ENCODE measurements at places on chromosomes 5 and 9.

- no peak for DNase-seq
Measured at GRCh38 chr5:83741571-83741970, 20.9 kb upstream of the HAPLN1 start.

GRCh38 chr5:16809395-16810207 lies 126.5 kb downstream of the MYO10 start:
- DNase-seq, result no peak

GRCh38 chr5:10485142-10485795 lies 43.6 kb downstream of the ROPN1L start:
- DNase-seq, result no peak

GRCh38 chr5:168842571-168843205 lies 263.5 kb upstream of the PANK3 start:
- no peak for DNase-seq

GRCh38 chr5:11588803-11589202 lies 315.4 kb downstream of the CTNND2 start:
- DNase-seq, result no peak

DNA sequence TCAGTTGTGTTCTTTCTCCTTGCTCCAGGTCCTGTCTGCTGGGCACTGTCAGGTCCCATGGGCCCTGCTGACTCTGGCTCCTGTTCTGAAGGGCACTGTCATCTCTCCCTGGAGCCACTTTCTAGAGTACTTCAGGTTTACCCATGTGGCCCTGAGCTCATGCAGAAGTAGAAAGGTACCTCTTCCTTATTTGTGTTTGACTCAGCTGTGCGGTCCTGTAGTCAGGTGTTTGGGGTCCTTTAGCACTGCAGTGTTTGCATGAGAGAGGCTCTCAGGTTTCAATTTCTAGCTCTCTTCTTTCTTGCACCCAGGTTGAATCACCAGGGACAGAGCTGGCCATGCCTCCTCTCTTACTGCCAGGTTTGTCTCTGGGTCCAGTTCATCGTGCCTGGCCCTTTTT lies 71.5 kb downstream of the HSPA4 start:
- no peak for DNase-seq

DNA sequence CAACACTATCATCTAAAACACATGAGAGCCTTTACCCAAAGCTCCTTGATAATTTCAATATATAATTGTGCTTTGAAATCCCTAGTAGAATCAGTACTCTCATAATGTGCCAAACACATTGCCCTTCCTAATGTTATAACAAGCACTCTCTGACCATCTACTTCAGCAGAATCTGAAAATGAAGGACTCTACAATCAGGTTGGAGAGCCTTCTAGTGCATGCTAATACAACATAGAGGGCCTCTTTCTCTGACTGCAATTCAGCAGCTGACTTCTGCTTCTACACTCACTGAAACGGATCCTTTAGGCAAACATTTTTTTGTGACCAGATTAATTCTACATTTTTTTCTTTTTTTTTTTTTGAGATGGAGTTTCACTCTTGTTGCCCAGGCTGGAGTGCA lies 155.6 kb downstream of the EPB41L4A start:
- DNase-seq, result no peak

DNA sequence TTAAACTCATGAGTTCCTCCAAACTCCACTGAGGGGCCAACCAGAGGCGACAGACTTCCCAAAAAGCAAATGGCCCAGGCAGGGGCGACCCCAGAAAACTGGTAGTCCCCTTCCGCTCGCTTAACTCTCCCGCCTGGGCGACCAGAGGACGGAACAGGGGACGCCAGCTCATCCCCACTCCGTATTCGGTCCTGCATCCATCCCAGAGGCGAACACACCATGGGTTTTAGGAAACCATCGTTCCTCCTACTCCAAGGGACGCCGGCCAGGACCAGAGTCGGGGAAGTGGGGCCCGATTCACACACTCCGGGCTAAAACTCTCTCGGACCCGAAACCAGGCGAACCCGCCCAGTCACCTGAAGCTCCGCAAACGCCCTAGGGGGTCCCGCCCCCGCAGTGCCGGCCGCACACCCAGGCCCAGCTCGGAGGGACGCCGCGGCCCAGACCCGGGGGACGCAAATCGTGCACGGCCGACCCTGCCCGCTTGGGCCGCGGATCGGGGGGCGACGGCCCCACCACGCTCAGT lies 478 bp downstream of the TEX10 start:
- DNase-seq, result peak; percentile 3

DNA sequence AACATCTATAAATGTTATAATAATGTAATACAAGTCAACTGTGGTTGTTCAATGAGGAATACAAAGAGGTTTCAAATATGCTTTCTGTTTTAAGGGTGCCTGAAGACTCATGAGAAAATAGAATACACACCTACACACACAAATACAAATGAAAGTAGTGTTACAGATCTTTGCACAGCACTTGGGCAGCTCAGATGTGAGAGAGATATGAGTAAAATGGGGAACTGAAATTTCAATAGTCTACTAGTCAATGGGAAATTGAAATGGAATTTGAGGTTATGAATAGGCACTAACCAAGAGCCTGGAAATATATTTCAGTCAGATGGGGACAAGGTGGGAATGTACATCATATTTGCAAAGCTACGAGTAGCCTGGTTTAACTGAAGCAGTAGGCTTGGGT lies 96.6 kb downstream of the ISL1 start:
- no peak for DNase-seq

DNA sequence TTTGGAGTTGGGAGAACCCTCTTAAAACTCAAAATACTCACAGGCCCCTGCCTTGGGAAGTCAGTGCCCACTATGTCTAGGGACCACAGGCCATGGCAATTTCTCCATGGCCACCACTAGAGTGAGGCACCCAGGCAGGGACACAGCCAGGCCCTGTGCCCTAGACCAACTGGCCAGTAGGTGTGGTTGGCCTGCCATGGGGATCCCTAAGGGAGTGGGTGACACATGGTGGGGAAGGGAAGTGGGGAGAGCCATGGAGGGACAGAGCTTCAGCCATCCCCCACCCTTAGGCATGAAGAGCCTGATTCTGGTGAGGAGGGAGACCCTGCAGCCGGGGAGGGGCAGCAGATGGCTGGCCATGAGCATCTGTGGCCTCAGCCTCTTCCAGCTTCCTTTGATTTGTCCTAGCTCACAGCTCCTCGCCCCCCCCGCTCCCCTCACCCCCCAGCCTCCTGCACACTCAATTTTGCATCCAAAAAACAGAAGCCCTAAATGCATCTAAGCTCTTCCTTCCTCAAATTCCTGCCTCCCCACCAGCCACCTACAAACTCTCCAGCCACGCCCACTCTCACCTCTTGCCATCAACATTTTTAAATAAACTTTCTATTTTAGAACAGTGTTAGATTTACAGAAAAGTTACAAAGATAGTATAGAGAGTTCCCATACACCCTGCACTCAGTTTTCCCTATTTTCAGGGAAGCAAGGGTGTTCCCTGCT lies 1.6 kb upstream of the DBN1 start:
- DNase-seq, result no peak

DNA sequence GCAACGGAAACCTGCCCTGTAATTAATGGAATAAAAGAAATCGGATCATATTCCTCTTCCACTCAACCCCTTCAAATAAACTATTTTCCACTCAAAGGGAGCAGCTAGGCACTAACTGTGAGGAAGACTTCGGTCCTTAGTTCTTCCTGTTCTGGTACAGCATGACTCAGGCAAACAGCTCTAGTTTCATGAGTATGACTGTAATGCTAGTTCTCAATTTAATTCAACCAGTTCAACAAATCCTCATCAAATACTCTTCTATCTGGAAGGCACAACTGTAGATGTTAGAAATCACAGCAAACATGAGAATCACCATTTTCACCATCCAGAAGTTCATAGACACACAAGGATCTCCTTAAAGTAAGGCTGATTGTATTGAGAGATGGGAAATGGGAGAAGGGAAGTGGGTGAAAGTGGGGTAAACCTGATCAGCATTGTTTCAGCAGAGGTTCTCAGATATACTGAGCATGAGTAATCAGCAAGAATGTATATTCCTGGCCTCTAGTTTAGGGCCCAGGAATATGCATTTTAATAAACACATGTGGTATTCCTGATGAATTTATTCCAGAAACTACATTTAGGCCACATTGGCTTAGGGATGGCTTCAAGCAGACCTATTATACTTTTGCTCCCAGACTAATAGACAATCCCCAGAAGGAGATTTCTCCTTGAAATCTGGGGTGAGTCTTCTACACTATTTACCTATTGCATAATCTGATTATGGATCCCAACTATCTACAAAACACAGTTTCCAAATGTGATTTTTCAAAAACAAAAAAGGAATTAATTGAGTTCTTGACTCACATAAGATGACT lies 141.1 kb upstream of the SLC12A2 start:
- no peak for DNase-seq

GRCh38 chr9:132531195-132531594 lies 51.2 kb upstream of the BARHL1 start:
- DNase-seq, result no peak

DNA sequence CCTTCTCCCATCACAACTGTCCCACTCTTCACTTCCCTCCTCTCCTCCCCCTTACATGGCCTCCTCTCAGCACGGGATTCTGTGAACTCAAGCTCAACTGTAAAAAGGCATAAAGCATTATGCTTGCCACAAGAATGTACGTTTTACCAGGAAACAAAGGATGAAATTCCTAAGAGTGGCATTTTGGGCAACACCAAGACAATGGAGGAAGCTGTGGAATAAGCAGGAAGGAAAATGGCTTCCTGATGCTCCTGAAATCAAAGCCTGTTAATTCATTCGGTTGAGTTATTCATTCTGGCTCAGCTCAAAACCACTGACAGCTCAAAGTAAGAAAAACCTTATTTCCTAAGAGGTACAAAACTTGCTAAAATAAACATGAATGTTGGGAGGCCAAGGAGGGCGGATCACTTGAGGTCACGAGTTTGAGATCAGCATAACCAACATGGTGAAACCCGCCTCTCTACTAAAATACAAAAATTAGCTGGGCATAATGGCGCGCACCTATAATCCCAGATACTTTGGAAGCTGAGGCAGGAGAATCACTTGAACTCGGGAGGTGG lies 40.8 kb upstream of the DMRT1 start:
- no peak for DNase-seq

DNA sequence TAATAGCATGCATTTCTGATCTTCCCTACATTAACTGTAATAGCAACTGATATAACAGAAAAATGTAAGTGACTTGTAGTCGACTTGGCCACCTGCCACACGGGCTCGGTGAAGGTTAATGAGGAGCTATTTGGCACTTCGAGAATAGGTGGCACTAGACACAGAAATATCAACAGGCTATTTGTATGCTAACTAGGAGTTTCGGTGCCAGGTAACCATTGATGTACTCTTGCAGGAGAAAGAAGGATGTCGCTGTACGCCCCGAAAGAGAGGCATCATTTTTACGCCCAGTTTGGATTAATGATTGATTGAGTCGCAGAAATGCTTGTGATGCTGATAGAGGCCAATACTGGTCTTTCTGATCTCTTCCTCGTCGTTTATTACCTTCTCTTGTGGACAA lies 516 bp upstream of the DMRT2 start:
- DNase-seq, result no peak

GRCh38 chr5:75148051-75148450 lies 88.6 kb downstream of the ANKRD31 start:
- no peak for DNase-seq

DNA sequence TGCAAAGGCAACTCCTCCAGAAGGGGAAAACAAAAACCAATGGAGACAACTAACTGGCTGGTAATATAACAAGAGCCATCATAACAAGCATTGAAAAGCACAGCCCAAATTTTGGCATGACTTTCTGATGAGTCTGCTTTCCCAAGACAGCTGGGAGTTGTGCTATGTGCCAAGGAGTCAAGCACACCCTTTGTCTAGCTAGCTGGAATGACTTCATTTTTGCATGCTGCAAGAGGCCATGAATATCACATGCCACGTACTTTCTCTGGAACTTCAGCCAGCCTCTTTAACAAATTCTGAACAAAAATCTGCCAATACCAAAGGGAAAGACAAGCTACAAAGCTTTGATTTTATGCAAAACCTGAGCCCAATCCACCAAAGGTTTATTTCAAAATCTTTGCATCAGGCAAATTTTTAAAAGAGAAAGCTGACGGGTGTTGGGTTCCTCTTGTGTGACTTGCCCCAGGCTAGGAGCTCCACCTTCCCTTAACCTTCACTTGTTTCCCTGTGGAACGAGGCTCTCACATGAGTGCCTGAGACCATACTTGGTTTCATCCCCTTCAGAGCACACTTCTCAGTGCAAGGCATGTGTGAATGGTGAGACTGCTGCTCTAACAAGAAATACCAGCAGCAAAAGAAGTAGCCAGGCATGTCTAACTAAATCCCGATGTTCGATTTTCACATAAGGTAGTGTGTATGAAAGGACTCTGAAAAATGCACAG lies 47.3 kb downstream of the S1PR3 start:
- DNase-seq, result no peak

- DNase-seq, result no peak
Measured at GRCh38 chr5:61306531-61307131, 25.4 kb upstream of the ZSWIM6 start.

GRCh38 chr5:181192337-181193046 lies 12.5 kb downstream of the TRIM7 start:
- no peak for DNase-seq

DNA sequence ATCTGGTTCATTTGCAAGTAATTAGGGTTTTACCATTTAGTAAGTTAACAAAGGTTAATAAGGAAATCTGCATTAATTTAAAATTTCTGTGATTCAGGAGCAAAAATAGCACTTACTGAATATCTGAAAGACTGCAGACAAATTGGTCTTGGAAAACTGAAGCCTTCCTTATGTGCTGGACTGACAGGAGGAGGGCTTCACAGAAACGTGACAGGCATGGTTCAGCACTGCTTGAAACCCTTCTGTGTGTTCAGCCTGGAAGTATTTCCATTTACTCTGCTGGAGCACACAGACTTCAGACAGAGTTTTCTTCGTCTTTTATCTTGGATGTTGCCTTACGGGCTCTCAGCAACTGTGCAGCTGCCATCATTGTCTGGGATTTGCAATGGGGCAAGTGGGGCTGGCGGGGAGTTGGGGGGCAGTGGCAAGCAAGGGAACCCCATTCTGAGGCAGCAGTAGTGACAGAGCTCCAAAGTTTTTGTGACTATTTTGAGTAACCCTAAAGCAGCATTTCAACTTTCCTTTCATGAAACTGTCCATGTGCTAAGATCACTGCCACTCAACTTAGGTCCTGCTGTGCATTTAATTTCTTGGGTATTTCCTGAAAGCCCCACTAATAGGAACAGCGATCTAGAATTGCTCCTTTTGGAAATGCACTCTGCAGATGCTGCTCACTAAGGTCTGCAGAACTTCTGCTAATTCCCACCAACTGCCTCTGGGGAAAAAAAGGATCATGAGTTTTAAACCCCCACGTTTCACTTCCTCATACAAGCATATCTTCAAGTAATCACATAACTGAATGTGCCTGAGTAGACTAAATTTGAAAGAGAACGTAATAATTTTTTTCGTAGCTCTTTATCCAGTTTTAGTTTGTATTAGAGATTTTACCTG lies 56.6 kb downstream of the KCNN2 start:
- no peak for DNase-seq

- DNase-seq, result no peak
Measured at GRCh38 chr5:99005506-99005905, 76.7 kb upstream of the CHD1 start.

DNA sequence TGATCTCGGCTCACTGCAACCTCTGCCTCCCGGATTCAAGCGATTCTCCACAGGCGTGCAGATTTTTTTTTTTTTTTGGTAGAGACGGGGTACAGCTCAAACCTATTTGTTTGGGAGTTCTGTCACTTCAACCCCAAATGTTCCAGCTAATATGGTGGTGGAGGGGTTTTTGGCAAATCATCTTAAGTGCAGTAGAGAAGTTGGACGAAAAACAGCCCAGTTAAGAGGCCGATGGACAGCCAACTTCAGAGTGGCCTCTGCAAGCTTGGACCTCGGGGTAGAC lies 756 bp upstream of the PRR7 start:
- no peak for DNase-seq

Measured in activated T-cell treated with anti-CD3 and anti-CD28 coated beads for 1 hour (primary cell).